ENCODE measurements at places on chromosomes 3 and 15.

- peak; percentile 50 for DNase-seq
Measured at GRCh38 chr3:134423153-134423552, 48.9 kb upstream of the AMOTL2 start.

GRCh38 chr3:140022066-140022770 lies 87.2 kb downstream of the CLSTN2 start:
- peak; percentile 30 for DNase-seq

GRCh38 chr15:51658664-51659063 lies 22.6 kb upstream of the SCG3 start:
- DNase-seq = no peak

DNA sequence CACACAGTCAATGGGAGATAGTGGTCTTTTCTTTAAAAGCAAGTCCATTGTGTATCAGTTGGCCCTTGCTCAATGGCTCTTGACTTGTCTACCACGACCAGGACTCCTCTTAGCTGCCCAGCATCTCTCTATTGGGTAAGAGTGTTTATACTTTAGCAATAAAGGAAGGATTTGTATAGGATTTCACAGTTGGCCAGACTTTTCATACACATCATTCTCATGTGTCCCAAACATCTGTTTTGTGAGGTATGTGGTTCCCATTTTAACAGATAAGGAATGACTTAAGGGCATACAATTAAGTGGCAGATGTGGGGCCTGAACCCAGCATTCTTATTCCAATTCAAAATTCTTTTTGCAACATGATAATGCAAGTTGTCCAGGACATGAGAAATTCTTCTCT lies 191.5 kb downstream of the CHST2 start:
- no peak for DNase-seq

DNA sequence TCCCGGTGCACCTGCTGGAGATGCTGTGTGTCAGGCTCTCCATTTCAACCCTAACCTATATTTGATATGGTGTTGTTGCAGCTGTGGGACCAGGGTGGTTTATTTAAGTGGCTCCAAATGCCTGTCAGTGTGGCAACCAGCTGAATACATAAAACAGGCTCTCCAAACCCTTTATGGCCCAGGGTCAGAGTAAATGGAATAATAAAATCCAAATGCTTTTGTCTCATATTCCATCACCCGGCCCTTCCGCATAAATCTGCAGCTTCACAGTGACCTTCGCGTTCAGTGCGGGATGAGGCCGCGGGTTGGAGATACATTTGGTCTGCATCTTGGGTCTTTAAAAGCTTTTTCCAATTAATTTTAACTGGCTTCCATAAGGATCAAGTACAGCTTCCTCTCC lies 382.1 kb upstream of the NR2F2 start:
- no peak for DNase-seq

- no peak for DNase-seq
Measured at GRCh38 chr15:87115795-87116194, 1036.1 kb downstream of the AGBL1 start.

- DNase-seq = no peak
Measured at GRCh38 chr15:76982356-76982755, 12.6 kb upstream of the PSTPIP1 start.

- no peak for DNase-seq
Measured at GRCh38 chr3:100069472-100069871, 44.8 kb downstream of the FILIP1L start.

- DNase-seq = no peak
Measured at GRCh38 chr3:4065554-4065953, 237.6 kb upstream of the SETMAR start.

DNA sequence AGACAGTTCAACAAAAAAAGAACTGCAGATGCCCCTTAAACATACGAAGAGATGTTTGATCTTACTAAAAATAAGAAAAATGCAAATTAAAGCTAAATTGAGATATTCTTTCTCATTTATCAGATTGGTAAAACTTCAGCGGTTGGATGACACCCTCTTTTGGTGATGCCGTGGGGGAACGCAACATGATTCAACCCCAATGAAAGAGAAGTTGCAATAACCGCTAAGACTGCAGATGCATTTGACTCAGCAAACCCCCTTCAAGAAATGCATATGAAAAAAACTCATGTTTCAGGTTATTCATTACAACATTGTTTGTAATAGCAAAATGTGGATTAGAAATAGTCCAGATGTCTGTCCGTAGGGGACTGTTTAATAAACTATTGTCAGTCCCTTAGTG lies 3.6 kb downstream of the KLHL6 start:
- no peak for DNase-seq

- DNase-seq = no peak
Measured at GRCh38 chr3:143001034-143001368, 369 bp upstream of the U2SURP start.

GRCh38 chr15:29132735-29133181 lies 136.9 kb downstream of the NSMCE3 start:
- no peak for DNase-seq

- DNase-seq = no peak
Measured at GRCh38 chr3:150960708-150961684, 11.5 kb downstream of the CLRN1 start.

- peak; percentile 1 for DNase-seq
Measured at GRCh38 chr3:167228135-167228534, 152.0 kb downstream of the ZBBX start.

DNA sequence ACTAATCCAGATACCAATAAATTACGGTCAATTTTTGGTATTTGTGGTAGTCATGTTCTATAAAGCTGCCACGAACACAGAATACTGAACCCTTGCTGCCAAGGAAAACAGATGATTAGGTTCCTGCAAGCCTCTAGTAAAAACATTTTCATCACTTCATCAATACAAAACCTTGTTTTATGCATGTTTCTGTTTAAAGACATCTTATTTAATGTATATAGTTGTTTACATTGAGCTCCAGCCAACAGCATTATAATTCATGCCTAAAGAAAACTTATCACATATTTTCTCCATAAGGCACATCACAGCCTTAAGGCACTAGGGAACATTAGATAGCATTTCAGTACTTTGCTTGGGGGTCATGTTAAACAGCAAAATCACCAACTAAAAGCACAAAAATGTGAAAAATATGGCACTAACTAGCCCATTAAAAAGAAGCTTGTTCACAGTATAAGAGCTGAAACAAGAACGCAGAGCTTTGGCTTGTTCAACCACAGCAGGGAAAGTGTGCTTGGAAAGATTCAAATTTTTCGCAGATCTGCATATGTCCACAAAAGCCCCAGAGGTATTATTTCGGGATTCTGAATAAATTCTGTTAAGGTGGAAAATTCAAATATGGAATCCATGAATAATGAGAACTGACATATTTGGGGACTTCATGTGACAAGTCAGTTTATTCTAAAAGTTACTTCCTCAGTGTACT lies 27.7 kb downstream of the POLQ start:
- no peak for DNase-seq

- DNase-seq = no peak
Measured at GRCh38 chr15:67019884-67020520, 45.4 kb upstream of the SMAD3 start.

DNA sequence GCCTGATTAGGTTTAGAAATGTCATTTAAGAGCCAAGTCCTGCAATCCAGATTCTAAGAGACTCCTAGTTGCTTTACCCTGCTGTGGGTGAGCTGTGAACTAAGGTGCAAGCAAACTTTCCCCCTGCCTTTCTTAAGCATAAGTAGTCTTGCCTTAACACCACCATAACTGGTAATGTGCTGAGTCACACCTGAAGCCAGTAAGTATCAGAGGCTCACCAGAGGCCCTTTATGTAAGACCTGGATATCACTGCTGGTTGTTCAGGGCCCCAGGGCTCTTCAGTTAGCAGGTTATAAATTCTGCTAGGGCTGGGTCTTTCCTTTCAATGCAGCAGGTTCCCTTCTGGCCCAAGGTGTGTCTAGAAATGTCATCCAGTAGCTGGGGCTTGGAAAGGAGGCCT lies 509.9 kb downstream of the VGLL3 start:
- no peak for DNase-seq

DNA sequence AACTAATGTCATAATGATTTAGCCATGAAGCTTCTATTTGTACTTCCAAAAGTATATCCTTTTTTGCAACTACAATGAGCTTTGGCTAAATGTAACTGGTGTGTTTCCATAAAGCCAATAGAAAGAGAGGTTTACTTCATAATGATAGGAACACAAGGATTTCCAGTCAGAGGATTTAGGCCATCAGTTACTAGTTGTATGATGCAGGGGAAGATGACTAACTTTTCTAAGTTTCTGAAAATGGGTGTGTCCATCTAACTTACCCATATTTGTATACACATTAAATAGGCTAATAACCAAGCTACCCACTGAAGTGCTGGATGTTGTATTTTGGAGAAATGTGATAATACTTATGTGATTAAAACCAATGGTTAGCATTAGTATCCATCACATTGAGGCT lies 55.7 kb downstream of the SLC4A7 start:
- no peak for DNase-seq

- DNase-seq = peak; percentile 63
Measured at GRCh38 chr3:71695000-71695482, 30.2 kb downstream of the EIF4E3 start.

GRCh38 chr3:87260270-87260669 lies 16.1 kb downstream of the POU1F1 start:
- DNase-seq = peak; percentile 81

DNA sequence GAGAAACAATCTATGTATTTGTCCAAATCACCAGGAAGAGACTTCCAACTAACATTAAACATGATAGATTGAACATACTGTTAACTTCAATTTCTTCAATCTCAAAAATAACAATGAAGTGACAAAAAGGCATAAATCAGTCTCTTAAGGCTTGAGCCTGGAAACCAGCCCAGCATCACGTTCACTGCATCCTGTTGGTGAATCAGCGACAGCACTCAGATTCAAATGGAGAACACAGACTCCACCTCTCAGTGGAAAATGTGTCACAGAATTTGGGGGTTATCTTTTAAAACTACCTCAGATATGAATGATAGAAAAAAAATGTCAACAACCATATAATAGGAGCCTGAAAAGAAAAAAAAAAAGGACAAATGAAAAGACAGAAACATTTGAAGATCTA lies 212.0 kb downstream of the MINAR1 start:
- peak; percentile 70 for DNase-seq

DNA sequence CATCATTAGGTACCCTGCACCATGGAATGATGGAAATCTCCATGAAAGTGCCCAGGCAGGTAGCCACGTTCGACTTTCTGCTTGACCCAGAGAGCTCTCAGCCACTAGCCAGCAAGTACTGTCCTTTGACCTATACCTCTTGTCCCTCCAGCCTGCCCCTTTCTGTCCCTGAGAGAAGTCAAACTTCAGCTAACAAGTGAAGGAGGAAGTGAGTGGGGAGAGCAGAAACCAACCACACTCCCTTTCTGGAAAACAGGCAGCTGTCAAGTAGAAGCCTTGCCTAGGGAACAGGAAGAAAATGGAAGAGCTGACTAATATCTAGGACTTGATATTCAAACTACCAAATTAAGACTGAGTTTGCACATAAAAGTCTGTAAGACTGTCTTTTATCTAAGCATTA lies 30.3 kb upstream of the FSTL1 start:
- DNase-seq = no peak

GRCh38 chr3:80676866-80677265 lies 909.1 kb upstream of the ROBO1 start:
- peak; percentile 56 for DNase-seq

- DNase-seq = peak; percentile 48
Measured at GRCh38 chr3:142958707-142959106, 4.8 kb downstream of the PAQR9 start.

DNA sequence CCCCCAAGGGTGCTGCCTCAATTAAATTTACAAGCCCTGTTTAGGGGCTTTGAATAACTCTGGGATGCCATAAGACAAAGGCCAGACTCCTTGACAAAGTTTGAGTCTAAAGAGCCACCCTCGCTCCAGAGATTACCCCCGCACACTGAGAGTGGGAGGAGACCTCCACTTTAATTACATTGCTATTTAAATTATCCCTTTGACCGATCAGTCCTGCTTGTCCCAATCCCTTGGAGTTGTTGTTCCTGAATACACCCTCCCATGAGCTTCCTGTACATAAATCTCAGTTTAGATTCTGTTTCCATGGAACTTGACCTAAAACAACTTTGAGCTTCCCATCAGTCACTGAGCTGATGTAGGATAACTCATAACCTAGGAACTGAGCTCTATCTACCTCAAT lies 596.3 kb downstream of the PYDC2 start:
- no peak for DNase-seq

- DNase-seq = no peak
Measured at GRCh38 chr3:117761703-117762620, 1052.4 kb downstream of the TUSC7 start.

DNA sequence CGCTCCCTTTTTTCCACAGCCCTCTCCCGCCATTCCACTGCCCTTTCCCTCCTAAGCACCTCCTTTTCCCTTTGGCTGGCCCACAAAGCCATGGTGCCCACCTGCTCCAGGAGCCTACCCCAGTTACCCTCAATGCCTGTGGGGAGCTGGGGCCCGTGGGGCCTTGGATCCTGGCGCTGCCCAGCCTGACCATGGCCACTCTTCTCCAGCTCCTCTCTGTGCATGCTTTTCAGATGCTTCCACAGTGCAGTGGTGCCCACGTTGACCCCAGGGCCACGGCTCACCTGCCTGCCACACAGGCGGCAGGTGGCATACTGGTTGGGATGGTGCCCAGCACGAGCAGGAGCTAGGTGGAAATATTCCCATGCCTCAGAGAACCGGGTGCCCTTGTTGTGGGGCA lies 1.5 kb downstream of the ZBED2 start:
- DNase-seq = no peak

GRCh38 chr15:67701669-67702068 lies 123.6 kb upstream of the SKOR1 start:
- peak; percentile 85 for DNase-seq

GRCh38 chr3:151345859-151346258 lies 16.5 kb upstream of the P2RY13 start:
- peak; percentile 80 for DNase-seq

GRCh38 chr3:27349832-27350231 lies 19.4 kb downstream of the NEK10 start:
- DNase-seq = no peak

DNA sequence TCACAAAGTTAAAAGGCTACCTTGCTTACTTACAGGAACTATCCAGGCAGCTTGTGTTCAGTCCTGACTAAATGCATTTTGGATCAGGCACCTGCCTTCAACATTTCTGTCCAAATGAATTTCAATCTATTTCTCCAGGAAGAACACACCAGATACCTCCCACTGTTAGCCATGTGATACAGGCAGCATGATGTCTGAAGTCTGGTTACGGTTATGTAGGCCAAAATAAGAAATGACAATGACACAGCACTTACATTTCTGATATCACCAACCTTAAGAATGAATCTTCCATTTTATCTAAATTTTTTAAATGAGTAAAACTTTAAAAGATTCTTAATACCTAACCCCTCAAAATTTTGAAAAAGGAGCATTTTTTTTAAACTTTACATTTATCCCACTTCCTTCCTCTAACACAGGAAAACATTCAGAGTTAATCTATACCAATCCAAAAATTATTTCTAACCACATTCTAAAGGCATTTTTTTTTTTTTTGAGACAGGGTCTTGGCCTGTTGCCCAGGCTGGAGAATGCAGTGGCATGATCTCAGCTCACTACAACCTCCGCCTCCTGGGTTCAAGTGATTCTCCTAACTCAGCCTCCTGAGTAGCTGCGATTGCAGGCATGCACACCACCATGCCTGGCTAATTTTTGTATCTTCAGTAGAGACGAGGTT lies at the start of gene MAP4:
MAP4 (minus strand) TSS at position 116 of the 673 bp plus-strand sequence. CDS start 17,556 bp downstream, outside the sequence.
- peak; percentile 65 for DNase-seq

- no peak for DNase-seq
Measured at GRCh38 chr3:85508659-85509058, 549.9 kb downstream of the CADM2 start.
